ENCODE measurements at places on chromosomes 11 and 22.

- no peak for DNase-seq
These were observed 4.4 kb downstream of the CALCA start for GRCh38 chr11:14967581-14968243.

DNA sequence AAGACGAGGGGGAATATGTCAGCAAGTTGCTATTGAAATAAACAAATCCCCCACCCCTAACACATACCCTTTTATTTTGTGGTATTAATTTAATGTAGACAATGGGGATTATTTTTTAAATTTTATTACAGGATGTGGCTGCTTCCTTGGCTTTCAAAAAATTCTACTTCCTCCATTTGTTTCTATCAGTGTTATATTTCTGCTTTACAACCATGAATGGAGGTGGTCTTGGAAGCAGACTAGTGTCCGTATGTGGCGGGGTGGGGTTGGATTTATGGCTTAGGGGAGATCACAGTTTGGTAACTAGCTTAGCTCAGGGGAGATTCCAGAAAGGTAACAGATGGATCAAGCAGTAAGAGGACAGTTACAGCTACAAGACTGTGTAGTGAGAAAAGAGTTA, 39.3 kb upstream of the PICALM start:
- DNase-seq: no peak

- DNase-seq: no peak
These were observed 48.1 kb upstream of the ALKBH3 start for GRCh38 chr11:43832536-43832935.

GRCh38 chr11:106821826-106822225, 196.4 kb downstream of the GUCY1A2 start:
- DNase-seq: no peak

- DNase-seq: no peak
These were observed 12.8 kb downstream of the ARAP1 start for GRCh38 chr11:72739240-72740059.

DNA sequence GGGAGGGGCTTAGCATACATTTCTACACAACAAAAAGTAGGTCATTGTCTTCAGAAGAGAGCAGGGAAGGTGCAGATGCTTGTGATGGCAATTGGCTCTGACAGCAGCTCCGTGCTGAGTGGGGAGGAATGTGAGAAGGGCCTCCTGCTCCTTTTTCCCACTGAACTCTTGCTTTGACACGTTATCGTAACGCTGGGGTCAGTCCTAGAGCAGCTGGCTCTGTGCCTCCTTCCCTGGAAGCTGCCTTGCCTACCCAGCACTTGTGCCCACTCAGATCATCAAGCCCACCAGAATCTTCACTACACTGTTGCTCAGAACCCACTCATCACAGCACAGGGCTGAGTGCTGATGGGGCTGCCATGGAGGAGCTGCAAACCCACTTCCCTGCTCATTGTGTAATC, 14.9 kb upstream of the NAV2 start:
- DNase-seq: no peak

All from hematopoietic multipotent progenitor cell treated with erythropoietin and hydrocortisone succinate and interleukin-3 and kit ligand, for 6 days (in vitro differentiated cells).